ENCODE measurements at places on chromosomes 5 and 9.
A peak's percentile ranks its signal among the peaks of the same experiment; 100 is the strongest.

DNA sequence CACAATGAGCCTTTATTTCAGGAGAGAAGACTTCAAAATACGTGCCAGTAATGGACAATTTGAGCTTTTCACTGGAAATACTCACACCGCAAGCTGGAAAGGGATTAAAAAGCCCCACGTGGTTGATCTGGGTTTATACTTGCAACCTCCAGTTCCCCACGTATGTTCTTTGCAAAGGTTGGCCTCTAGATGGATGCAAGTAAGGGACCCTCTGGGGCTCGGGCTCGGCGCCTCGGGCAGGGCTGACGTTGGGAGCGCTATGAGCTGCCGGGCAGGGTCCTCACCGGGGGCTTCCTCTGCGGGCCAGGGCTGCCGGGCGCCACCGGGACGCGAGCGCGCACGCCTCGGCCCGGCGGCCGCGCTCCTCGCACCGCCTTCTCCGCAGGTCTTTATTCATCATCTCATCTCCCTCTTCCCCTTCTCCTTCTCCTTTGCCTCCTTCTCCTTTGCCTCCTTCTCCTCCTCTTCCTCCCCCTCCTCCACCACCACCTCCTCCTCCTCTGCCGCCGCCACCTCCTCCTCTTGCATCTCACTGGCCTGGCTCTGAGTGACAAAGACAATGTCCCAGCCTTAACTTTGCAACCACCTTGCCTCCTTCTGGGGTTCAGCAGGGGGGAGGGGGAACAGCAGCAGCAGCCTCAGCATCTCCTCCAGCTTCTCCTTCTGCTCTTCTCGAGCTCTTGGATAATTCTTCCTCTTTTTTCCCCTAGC is 701 bp upstream of the ZNF462 start:
- DNase-seq, result peak; percentile 33

- DNase-seq, result no peak
Observed at GRCh38 chr5:134146651-134147518, 29.9 kb downstream of the SKP1 start.

- no peak for DNase-seq
Observed at GRCh38 chr5:80874162-80874561, 86.0 kb upstream of the RASGRF2 start.

GRCh38 chr5:75049456-75050351 is 2.7 kb downstream of the GCNT4 start:
- DNase-seq, result no peak

- DNase-seq, result no peak
Observed at GRCh38 chr5:137283801-137284200, 215.3 kb downstream of the SPOCK1 start.

GRCh38 chr5:98588215-98588614 is 185.2 kb upstream of the RGMB start:
- no peak for DNase-seq

- DNase-seq, result no peak
Observed at GRCh38 chr5:72656331-72656730, 149.1 kb upstream of the ZNF366 start.

All from NCI-H2227 treated with DMSO at 0.1 percent for 48 hours (cell line).